Retina (tissue), 1 donor: ENCODE measurements at places on chromosomes 4 and X.

DNA sequence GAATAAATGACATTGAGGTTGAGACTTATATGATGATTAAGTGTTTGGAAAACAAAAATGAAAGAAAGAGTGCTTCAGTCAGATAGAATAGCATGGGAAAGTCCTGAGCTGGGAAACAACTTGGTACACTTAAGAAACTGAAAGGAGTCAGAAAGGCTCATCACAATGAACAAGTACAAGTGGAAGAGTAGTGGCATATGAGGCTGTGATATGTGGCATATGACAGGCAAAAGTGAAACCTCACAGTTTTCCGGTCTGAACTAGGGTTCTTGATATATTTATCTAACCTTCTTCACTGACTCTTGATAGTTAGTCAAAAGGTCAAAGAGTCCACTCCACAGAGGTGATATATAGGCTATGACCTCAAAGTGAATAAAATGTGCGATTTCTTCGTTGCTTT is 537.1 kb upstream of the CXorf51A start:
- DNase-seq, result no peak

- no peak for DNase-seq
Measured at GRCh38 chr4:128475597-128475996, 188.0 kb upstream of the PGRMC2 start.

- DNase-seq, result no peak
Measured at GRCh38 chrX:103847174-103847870, 15.3 kb upstream of the RAB9B start.

DNA sequence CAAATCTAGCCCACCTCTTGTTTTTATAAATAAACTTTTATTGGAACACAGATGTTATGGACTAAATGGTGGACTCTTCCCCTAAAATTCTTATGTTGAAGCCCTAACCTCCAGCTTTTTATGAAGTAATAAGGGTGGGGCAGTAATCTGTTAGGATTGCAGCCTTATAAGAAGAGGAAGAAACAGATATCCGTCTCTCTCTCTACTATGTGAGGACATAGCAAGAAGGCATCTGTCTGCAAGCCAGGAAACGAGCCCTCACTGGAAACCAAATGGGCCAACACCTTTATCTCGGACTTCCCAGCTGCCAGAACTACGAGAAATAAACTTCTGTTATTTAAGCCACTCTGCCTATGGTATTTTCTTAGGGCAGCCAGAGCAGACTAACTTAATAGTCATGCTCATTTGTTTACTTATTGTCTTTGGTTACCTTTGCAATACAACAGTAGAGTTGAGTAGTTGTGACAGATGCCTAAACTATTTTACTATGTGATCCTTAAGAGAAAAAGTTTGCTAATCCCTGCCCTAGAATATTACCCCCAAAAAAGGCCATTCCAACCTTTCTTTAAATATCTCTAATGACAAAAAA is 67.4 kb downstream of the MANBA start:
- no peak for DNase-seq

GRCh38 chrX:132085786-132086185 is 42.0 kb downstream of the FRMD7 start:
- DNase-seq, result no peak

- no peak for DNase-seq
Measured at GRCh38 chr4:146398896-146399445, 122.8 kb downstream of the SLC10A7 start.

DNA sequence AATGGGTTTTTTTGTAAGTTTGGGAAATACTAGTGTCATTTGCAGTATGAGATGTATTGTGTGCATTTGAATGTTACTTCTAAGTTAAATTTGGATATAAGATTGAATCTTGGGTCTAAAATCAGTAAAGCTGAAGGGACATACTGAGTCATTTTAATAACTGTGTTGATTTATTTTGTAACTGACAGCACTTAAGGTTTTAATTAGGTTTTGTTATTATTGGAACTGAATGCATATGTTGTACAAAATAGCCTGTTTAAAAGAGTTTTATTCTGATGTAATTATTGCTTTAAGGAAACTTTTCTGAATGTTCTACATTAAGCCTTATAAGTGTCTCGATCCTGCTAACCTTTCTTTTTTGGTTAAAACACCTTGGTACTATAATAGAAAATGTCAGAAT is 396.6 kb downstream of the MAPK10 start:
- DNase-seq, result no peak

DNA sequence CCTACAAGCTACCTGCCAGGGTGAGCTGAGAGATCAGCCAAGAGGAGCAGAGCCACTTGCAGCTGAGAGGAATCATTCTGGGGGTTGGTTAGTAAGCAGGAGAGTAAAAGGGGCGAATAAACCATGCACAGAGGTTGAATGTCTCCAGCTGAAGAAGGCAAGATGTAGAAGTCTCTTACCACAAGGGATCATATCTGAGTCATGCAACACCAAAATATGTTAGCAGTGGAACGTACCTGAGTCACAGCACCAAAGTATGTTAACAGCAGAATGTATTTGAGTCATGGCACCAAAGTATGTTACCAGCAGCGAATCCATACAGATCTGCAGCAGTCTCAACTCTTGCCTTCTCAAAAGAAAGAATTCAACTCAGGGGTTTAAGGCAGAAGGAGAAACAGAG is 29.9 kb downstream of the C4orf51 start:
- no peak for DNase-seq

- DNase-seq, result no peak
Measured at GRCh38 chrX:52271206-52271605, 86.5 kb downstream of the MAGED4 start.

GRCh38 chr4:102342404-102343074 is 2.7 kb downstream of the SLC39A8 start:
- DNase-seq, result no peak

DNA sequence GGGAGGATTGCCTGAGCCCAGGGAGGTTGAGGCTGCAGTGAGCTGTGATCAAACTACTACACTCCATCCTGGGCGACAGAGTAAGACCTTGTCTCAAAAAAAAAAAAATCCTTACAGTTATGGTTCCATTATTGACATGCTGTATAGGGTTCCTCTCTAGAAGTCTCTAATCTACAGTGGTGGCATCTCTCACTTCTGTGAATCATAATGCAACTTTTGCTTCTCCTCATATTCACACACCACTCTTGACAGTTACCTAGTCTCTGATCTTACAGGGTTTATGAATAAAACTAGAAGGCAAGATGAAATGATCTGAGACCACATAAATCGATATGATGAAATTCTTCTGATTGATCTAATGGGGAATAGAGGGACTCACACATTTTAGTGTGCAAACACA is 40.6 kb downstream of the DOCK11 start:
- DNase-seq, result no peak

DNA sequence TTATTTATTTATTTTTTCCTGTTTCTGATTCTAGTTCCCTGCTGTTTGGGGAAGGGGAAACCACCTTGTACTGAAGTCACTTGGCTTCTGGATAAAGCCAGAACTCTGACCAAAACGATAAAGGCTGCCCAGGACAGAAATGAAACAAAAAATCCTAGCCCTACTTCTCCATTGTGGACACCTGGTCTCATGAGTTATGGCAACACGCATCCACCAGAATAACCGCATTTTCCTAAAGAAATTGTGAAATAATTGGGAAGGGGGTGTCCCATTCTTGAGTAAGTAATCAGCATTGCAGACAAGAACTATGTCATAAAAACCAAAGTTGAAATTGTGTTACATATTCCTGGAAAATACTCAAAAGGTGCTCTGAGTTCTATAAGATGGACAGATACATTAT is 42.1 kb downstream of the SLC9A7 start:
- no peak for DNase-seq

DNA sequence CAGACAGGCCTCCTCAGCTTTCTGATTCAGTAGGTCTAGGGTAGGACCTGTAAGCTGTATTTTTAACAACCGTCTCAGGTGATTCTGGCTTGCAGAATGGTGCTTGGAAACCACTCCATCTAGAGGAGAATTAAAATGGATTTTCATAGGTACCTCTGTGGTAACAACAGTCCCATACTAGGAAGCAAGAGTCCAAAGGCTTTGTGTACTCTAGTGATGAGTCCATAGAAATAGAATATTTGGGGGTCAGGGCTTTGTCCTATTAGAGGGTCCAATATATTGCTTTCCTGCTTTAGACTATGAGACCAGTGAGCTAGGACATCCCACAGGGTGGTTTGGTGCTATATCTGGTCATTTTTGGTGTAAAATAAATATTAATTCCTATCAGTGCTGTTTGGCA is 242.0 kb downstream of the SCFD2 start:
- no peak for DNase-seq

DNA sequence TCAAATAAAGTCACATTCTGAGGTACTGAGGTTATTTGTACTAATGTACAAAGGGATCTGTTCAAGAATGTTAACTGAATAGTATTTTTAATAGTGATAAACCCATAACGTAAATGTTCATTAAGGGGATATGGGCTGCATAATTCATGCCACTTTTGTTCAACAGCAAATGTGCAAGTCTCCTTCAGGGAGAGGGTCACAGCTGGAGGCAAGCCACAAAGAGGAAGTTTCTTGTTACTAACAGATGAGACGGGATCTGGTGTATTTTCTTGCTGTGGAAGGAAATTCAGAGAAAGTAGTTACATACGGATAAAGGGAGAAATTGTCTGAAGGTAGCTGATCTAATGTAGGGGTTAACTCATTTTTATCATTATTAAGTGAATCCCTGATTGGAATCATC is 10.0 kb downstream of the ZFP42 start:
- DNase-seq, result no peak

DNA sequence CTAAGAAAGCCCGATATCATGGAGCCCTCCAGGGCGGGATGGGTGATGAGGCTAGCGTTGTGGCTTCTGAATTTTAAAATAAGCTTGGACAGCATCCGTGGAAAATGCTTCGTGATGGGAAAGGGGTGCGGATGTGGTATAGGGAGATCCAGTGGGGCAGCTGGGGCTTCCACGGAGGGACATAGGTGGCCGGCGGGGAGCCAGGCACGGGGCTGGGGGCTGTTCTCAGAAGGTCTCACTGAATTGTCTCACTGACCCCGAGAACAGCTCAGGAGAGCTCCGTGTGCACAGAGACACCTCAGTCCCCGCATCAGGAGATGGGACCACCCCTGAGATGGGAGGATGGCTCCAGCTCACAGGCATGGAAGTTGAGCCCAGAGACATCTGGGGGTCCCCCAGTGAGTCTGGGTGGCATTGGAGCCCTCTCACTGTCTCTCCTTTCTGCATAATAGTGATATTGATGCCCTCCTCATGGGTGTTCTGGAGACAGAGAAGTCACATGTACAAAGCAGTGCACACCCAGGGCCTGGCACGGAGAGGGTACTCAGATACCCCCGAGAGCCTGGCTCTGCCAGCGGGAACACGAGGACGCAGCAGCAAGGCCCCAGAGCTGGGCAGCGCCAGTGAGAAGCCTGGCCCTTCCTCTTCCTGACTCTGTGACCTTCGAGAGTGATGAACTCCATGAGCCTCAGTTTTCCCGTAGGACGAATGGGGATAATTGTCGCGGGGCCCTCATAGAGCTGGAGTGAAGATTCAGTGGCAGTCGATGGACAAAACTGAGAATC is 70.6 kb upstream of the PSAPL1 start:
- no peak for DNase-seq

- DNase-seq, result no peak
Measured at GRCh38 chr4:20326460-20326859, 74.8 kb downstream of the SLIT2 start.

DNA sequence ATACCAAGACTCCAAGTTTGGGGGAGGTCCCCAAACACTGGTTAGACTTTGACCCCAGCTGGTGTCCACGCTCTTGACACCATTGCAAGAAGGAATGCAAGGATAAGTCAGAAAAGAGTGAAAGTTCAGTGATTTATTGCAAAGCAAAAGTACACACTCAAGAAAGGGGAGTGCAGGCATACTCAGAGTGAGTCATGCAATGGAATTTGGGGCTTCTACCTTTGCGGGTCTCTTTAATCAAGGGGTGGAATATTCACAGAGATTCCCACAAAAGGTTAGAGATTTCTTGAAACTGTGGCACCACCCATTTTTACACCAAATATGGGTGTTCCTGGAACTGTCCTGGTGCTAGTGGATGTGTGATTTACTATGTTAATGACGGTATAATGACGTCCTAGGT is 5.2 kb upstream of the SMIM10L2A start:
- no peak for DNase-seq

- no peak for DNase-seq
Measured at GRCh38 chrX:19127649-19128168, 5.4 kb upstream of the ADGRG2 start.

GRCh38 chr4:86272669-86273068 is 87.2 kb downstream of the MAPK10 start:
- DNase-seq, result no peak

DNA sequence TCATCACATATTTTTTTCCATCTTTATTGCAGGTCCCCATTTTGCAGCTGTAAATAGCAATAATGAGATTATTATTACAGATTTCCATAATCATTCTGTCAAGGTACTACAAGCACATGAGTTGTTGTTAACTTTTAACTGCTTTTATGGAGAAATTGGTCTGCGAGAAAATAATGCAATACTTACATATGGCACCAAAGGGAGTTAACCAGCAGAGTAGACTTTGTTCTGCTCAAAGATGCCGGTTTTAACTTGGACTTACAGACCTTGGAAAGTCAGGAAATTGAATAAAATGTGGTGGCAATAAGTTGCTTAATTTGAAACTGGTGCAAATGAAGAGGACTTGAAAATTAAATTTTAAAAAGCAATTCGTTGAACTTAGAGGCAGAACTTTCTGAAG is 20.4 kb upstream of the MND1 start:
- no peak for DNase-seq

- DNase-seq, result no peak
Measured at GRCh38 chr4:188201851-188202250, 62.6 kb downstream of the TRIML1 start.

DNA sequence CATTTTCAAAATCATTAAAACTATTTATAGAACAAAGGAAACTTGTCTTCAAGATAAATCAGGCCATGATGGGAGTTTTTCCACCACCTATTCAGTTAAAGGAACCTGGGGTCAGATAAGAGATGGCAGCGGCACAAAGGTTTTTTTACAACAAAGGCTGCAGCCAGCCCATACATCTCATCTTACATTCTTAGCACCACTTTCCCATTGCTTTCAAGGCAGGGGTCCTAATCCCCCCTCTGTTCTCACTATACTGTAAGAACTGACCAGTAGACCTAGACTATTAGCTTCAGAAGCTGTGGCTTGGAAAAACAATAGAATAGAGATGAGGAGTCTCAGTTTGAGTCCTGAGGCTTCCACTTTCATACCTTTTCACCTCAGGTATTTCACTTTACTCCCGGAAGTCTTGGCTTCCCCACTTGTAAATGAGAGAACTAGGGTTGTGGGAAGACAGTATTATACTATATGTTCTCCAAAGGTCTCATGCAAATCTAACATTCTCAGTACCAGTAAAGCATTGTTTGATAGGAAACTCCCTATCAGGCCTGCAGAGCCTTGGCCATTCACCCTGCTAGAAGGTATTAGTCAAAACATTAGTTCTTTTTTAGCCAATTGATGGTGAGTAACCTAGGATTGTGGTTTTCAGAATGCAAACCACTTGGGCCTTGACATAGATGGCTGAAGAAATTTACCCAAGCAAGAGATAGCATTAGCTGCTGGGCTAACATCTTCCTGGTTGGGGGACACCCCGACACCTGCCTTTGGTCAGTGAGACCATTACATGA is 182.9 kb upstream of the PBDC1 start:
- no peak for DNase-seq
